ENCODE measurements at places on chromosomes 3 and 15.

GRCh38 chr3:63193647-63194046 is 84.5 kb upstream of the SYNPR start:
- no peak for DNase-seq

- no peak for DNase-seq
These were observed 165.4 kb downstream of the MBNL1 start for GRCh38 chr3:152434142-152434541.

DNA sequence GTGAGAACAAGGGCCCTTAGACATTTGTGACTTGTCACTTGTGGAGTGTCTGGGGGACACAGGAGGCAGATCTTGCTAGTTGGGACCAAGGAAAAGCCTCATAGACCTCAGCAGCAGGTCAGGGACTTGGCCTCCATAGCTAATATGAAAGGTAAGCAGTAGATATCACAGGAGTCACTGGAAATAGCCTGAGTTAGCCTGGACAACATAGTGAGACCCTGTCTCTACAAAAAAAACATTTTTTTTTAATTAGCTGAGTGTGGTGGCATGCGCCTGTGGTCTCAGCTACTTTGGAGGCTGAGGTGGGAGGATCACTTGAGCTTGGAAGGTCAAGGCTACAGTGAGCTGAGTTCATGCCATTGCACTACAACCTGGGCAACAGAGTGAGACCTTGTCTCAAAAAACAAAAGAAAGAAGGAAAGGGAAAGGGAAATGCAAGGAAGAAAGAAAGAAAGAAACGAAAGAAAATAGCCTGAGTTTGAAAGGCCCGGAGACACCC is 37.1 kb upstream of the CLK3 start:
- DNase-seq: no peak

- DNase-seq: no peak
These were observed 53.9 kb downstream of the FGD5 start for GRCh38 chr3:14872706-14873105.

- DNase-seq: no peak
These were observed 193.9 kb downstream of the ADAMTS17 start for GRCh38 chr15:100147828-100148227.

All from activated CD4-positive, alpha-beta T cell treated with anti-CD3 and anti-CD28 coated beads for 24 hours (primary cell).